ENCODE measurements at places on chromosomes 5 and 9. TPM values are rescaled to one million over a fixed set of nuclear protein-coding genes. Genes with fewer than 3 reads are reported as not detected.

Gene TPM2
- polyA plus RNA-seq, result not detected

Gene LCN6
- not detected for polyA plus RNA-seq

Gene ADAMTS2
- polyA plus RNA-seq, result 0.61 TPM

Gene C1QTNF2
- not detected for polyA plus RNA-seq

Gene C7
- 0.78 TPM for polyA plus RNA-seq

Gene PCDHA9
- polyA plus RNA-seq, result 0.56 TPM

Gene IFNB1
- not detected for polyA plus RNA-seq

Gene CARD19
- 56.0 TPM for polyA plus RNA-seq

Gene PCDHB2
- polyA plus RNA-seq, result 105 TPM

Gene DNAJC25
- polyA plus RNA-seq, result 16.8 TPM

Gene RBM18
- 40.8 TPM for polyA plus RNA-seq

Gene IRX4
- not detected for polyA plus RNA-seq

Gene IL3
- polyA plus RNA-seq, result not detected

Gene SPATA31C1
- not detected for polyA plus RNA-seq

Gene FANCG
- 56.0 TPM for polyA plus RNA-seq

Gene SLC6A18
- not detected for polyA plus RNA-seq

Gene CFAP77
- not detected for polyA plus RNA-seq

Gene BRINP1
- polyA plus RNA-seq, result 20.3 TPM

Gene FBXO10
- 13.8 TPM for polyA plus RNA-seq

Gene PIP5K1B
- 0.72 TPM for polyA plus RNA-seq

Gene SMIM33
- not detected for polyA plus RNA-seq

Gene CD74
- not detected for polyA plus RNA-seq

Gene SPATA31D4
- polyA plus RNA-seq, result not detected

Gene MYOT
- polyA plus RNA-seq, result not detected

Gene PFN3
- polyA plus RNA-seq, result not detected

Gene QRFP
- not detected for polyA plus RNA-seq

Gene ADGRD2
- not detected for polyA plus RNA-seq

Gene EDIL3
- polyA plus RNA-seq, result 7.4 TPM

All from neural cell (in vitro differentiated cells).